ENCODE measurements at places on chromosomes 3 and 15.

GRCh38 chr3:38487323-38487722, 8.8 kb upstream of the EXOG start:
- no peak for DNase-seq

- DNase-seq = peak; percentile 79
These were observed 1.9 kb upstream of the ARL6IP5 start for GRCh38 chr3:69082805-69083204.

DNA sequence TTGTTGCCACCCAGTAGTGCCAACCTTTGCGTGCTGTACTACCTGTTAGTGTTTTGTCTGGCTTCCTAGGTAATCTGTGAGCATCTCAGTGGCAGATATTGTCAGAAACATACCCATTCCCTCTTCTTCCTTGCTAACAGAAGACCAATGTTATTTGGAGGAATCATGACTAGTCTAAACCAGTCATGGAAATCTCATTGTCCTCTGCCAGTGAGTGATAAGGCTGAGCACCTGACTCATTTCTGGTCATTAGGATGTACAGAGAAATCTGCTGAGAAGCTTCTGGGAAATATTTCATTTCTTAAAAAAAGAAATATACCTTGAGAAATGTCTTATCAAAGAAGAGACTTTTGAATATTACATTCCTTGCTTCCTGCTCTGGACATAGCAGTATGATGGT, 70.1 kb upstream of the CDV3 start:
- DNase-seq = no peak

DNA sequence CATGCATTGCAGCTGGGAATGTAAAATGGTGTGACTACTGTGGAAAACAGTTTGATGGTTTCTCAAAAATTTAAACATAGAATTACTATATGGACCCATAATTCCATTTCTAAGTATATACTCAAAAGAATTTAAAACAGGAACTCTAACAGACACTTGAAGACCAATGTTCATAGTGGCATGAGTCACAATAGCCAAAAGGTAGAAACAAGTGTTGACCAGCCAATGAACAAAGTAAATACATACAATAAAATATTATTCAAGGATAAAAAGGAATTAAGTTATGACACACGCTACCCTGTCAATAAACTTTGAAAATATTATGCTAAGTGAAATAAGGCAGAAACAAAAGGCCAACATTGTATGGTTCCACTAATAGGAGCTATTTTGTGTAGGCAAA, 357.4 kb upstream of the IL12A start:
- DNase-seq = no peak

GRCh38 chr15:66008940-66009562, 139.8 kb downstream of the RAB11A start:
- no peak for DNase-seq

GRCh38 chr3:46903341-46904302, 26.1 kb downstream of the PTH1R start:
- no peak for DNase-seq

DNA sequence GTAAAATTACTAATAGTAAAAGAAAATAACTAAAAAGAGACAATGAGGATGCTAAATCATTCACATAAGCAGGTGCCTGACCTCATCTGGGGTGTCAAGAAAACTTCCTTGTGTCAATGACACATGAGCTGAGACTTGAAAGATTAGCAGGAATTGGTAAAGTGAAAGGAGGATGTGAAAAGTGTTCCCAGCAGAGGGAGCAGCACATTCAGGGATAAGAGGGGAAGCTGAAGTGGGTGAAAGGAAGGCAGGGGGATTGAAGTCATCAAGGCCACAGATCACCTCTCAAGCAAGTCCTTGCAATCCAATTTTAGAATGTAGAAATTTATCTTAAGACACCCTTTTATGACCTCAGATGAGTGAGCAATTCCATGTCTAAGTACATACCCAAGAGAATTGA, 60.2 kb upstream of the ACP3 start:
- DNase-seq = no peak

GRCh38 chr3:78919021-78919755, 848.6 kb downstream of the ROBO1 start:
- DNase-seq = no peak

DNA sequence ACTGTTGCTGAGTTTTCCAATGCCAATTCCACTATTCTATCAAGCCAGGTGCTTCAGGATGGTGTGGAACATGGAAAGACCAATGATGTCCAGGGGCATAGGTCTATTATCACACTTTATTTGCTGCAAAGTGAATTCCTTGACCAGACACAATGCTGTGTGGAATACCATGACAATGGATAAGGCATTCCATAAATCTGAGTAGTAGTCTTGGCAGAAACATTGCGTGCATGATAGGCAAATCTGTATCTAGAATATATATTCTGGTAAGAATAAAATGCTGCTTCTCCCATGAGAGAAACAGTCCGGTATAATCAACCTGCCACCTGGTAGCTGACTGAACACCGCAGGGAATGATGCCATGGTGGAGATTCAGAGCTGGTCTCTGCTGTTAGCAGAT, 70.0 kb upstream of the ALDH1A3 start:
- DNase-seq = no peak

GRCh38 chr3:144045766-144046165, 74.1 kb downstream of the DIPK2A start:
- no peak for DNase-seq

DNA sequence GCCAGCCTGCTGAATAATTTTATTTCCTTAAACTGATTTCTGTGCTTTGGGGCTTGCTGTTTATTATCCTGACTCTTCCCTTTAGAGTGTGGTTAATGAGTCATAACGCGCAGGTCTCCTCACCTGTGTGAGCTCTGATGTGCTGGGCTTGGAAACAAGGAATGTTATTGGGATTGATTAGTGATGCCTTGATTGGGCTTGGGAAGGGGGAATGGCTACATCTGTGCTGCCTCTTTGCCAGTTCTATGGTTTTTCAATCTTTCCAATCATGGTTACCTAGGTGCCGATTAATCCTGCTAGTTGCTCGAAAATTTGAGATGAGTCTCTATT, 161.0 kb downstream of the THSD4 start:
- DNase-seq = no peak

DNA sequence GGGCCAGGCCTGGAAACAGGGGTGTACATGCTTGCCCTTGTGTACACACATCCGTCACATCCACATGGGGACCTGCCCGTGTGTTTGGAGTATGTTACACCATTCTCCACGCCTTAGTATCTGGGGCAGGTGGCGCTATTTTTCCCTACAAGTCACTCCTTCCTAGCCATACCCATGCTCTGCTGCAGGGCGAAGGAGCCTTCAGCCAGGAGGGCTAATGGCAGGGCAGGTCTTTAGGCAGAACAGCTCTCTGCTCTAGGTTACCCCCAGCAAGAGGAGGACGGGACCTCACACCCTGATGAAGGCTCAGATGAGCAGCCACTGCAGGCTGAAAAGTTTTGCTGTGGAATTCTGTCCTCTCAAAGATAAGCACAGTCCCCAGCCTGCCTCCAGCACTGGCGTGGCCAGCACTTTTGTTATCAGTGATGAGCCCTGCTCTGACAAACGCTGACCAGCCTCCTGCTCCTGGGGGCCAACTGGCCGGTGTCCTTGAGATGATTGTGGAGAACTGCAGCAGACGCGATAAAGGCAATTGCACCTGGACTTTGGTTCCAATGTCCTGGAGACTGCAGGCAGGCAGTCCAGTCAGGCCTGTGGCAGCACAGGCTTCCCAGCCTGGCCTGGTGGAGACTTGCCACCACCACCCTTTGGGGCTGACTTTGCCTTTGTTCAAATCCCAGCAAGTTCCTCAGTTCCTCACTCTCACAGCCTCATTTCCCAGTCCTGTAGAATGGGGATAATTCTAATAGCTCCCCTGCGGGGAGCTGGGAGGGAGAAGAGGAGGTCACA, 19.8 kb upstream of the PIGZ start:
- no peak for DNase-seq

GRCh38 chr15:79970624-79971434, at the start of gene BCL2A1:
TSS of gene BCL2A1 (minus strand) at chr15:79971196. CDS start at chr15:79971119, 77 bp downstream.
- peak; percentile 65 for DNase-seq

DNA sequence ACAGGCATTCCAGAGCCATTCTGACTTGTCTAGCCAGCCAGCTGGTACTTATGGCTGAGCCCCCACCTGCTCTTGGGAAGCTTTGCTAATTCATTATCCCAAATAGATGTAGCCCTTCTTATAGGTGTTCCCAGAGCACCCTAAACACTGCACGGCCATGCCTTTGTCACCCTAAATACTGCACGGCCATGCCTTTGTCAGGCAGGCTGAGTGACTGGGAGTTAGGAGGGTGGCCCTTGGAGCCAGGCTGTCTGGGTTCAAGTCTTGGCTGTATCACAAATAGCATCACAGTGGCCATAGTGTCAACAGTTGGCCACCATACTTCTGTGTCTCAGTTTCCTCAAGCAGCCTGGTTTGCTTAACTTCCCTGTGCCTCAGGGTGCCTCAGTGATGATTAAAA, 292.3 kb downstream of the ADAMTS17 start:
- DNase-seq = no peak

GRCh38 chr3:120559242-120560061, 36.7 kb upstream of the NDUFB4 start:
- no peak for DNase-seq

DNA sequence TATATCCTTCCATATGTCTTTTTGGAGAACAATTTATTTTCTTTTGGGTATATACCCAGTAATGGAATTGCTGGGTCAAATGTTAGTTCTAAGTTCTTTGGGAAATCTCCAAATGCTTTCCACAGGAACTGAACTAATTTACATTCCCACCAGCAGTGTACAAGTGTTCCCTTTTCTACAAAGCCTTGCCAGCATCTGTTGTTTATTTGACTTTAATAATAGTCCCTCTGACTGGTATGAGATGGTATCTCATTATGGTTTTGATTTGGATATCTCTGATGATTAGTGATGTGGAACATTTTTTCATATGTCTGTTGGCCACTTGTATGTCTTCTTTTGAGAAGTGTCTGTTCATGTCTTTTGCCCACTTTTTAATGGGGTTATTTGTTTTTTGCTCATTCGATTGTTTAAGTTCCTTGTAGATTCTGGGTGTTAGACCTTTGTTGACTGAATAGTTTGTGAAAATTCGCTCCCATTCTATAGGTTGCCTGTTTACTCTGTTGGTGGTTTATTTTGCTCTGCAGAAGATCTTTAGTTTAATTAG, 48.4 kb downstream of the TMEM45A start:
- no peak for DNase-seq

- DNase-seq = no peak
These were observed 1.1 kb upstream of the PLCL2 start for GRCh38 chr3:16883723-16884083.

GRCh38 chr3:73363093-73363492, 261.6 kb downstream of the PDZRN3 start:
- no peak for DNase-seq

DNA sequence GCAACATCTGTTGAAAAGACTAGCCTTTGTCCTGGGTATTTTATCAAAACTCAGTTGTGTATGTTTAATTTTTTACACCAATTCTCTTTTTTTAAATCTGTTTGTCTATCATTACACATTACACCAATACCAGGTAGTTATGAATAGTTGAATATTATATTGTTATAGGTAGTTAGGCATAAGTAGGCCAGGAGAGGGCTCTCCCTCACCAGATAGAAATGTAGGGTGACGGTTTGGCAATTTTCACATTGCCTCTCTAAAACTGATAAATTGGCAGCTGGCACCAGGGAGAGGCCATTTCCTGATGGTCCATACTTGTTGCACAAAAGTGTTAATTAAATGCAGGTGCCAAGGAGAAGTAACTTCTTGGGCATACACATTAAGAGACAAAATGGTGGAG, 483.1 kb upstream of the EPHA6 start:
- no peak for DNase-seq

GRCh38 chr15:100663086-100663914, 60.9 kb downstream of the ASB7 start:
- DNase-seq = no peak

GRCh38 chr3:119104031-119104430, 41.9 kb upstream of the TEX55 start:
- DNase-seq = no peak

- no peak for DNase-seq
These were observed 270.5 kb upstream of the PROK2 start for GRCh38 chr3:72055436-72055835.

GRCh38 chr3:157239082-157239704, 79.2 kb upstream of the CCNL1 start:
- DNase-seq = peak; percentile 75

DNA sequence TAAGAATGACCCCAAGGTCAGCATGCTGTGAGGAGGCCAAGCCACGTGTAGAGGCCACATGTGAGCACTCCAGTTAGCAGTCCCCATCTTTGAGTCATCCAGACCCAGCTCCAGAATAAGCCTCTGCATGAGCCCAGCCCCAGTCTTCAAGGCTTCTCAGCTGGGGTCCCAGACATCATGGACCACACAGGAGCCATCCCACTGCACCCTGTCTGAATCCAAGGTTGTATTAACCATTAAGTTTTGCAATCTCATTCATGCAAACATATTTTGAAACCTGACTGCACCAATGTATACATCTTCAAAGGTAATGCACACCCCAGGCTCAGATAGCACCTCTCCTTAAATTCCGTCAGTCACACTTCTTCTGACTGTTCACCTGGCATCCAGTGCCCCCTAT, 249.1 kb upstream of the CHRNA7 start:
- DNase-seq = no peak

- DNase-seq = no peak
These were observed 32.2 kb downstream of the ARMC8 start for GRCh38 chr3:138219255-138219654.

DNA sequence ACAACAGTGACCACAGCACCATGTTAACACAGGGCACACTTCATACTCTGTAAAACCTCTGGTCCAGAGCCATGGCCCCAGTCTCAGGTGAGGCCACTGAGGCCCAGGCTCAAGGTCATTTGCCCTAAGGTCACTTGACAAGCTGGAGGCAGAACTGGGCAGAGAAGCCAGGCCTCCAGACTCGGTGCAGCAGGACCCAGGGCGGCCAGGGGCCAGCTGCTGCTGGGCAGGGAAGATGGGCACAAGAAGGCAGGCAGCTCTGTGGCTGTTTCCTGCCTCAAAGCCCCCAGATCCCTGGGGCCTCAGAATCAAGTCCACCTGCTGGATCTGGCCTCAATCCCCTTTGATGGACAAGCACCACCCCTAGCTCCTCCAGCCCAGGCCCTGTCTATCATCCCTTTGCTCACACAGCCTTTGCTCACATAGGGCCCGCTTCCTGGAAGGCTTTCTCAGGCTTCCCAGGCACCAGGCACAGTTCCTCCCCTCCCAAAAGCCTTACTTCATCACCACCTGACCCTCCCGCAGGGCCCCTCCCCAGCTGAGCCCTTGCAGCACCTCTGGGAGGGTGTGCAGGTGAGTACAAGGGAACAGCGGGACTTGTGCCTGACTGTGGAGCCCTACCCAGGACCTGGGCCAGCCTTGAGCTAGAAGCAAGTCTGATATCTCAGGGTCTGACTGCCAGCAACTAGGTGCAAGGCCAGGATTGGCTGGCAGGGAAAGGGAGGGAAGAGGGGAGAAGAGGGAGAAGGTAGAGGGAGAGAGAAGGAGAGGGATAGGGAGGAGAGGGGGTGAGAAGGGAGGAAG, 38.0 kb upstream of the LINGO1 start:
- no peak for DNase-seq

- DNase-seq = no peak
These were observed 33.3 kb upstream of the VPS8 start for GRCh38 chr3:184778426-184779332.
